ENCODE measurements at places on chromosomes 3 and 15.
A peak's percentile ranks its signal among the peaks of the same experiment; 100 is the strongest.

- H3K4me1 ChIP-seq: no peaks in the 10 kb centered on the region
- H3K4me3 ChIP-seq: no peak overlapping the region
- no peak for DNase-seq
- no peaks in the 10 kb centered on the region for H3K27me3 ChIP-seq
- no peak overlapping the region for H3K27ac ChIP-seq
Measured at GRCh38 chr3:89165636-89166263, 58.3 kb downstream of the EPHA3 start.

- peak; percentile 44 for DNase-seq
- no peaks in the 10 kb centered on the region for H3K36me3 ChIP-seq
Measured at GRCh38 chr15:20358066-20358778, 183.4 kb downstream of the GOLGA6L6 start.

DNA sequence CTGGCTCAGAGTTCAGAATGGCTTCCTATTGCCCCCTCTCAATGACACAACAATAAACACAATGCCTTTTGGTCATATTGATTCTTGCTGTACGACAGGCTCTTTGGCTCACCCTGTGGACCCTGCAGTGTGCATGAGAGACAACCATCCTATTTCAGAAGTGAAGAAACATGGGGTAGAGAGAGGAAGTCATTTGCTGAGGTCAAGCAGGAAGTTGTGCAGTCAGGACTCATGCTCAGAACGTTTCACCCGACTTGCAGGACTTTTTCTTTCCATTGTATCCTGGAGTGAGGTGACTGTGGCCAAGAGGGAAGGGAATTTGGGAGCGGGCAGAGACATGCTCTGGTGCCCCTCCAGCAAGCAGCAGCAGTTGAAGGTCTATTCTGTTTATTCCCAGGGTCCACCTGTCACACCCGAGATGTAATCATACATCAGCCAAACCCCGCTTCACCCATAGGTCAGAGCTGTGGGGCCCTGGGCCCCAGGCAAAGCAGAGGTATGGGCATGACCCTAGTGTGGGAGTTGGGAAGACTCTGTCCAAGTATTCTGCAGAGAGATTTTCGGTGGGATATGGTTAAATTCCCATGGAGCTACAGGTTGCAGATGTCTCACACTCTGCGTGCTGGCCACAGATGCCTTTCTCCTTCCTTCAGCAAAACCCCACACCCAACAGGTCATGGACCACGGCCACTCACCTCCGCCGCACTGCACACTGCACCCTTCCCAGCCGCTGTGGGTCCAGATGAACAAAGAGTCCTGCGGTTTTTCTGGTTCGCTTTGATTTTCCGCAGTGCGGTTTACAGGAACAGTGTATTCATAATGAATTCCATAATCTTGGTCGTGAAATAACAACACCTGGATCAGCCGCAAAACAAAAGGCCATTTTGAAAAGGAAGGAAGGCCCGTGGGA is 290.6 kb downstream of the ADAMTS17 start:
- H3K27ac ChIP-seq: no peak overlapping the region
- H3K27me3 ChIP-seq: no peaks in the 10 kb centered on the region
- no peak for DNase-seq
- no peaks in the 10 kb centered on the region for H3K36me3 ChIP-seq
- no peak overlapping the region for H3K4me3 ChIP-seq
- H3K4me1 ChIP-seq: no peaks in the 10 kb centered on the region

GRCh38 chr3:46359733-46360493 is 6.0 kb downstream of the CCR2 start:
- no peaks in the 10 kb centered on the region for H3K4me1 ChIP-seq
- no peak overlapping the region for H3K27ac ChIP-seq
- DNase-seq: no peak
- H3K36me3 ChIP-seq: no peaks in the 10 kb centered on the region

DNA sequence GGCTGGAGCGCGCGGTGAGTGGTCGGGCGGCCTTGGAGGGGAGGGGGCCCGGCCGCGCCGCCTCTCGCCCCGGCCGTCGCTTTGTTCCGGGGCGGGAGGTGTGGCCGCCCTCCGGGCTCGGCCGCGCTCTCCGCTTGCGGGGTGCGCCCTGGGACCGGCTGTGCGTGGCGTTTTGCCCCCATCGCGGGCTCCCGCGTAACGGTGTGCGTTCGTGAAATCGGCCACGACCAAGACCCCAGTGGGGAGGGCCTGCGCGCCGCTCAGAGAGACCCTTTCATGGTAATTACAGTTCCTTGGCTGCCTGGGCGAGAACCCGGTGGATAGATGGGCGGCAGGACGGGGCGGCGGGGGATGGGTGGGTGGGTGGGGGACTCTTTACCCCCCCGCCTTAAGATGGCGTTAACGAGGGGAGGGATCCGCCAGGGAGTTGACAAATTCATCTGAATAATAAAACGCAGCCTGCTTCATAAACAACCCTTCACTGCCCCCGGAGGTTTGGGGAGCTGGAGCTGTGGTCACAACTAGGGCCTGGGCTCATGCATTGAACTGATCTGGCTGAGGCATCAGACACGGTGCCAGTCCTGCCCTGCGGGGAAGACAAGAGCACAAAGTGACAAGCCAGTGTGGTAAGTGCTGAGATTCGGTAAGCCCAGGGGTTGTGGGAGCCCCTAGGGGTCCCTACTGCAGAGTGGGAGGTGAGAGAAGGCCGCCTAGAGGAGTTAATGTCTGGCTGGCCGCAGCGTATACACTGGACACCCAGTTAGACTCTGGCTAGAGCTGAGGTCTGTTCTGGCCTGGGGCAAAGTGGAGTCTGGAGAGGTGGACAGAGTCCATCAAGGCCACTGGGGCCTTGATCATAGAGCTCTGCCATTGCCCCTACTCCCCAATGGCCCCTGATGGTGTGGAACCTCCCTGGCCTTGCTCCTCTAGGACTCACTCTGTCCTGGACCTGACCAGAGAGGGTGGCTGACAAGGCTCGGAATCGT is 668 bp downstream of the MRAS start:
- H3K27me3 ChIP-seq: no peaks in the 10 kb centered on the region
- DNase-seq: peak; percentile 48
- H3K4me1 ChIP-seq: peaks cover 17% of the 10 kb centered on the region
- H3K36me3 ChIP-seq: no peaks in the 10 kb centered on the region
- peak overlapping the region; percentile 82 for H3K27ac ChIP-seq

- peak; percentile 47 for DNase-seq
- no peak overlapping the region for H3K4me3 ChIP-seq
- no peaks in the 10 kb centered on the region for H3K27me3 ChIP-seq
- H3K27ac ChIP-seq: no peak overlapping the region
Measured at GRCh38 chr3:111080413-111080812, 8.8 kb downstream of the NECTIN3 start.

- H3K27me3 ChIP-seq: no peaks in the 10 kb centered on the region
- H3K4me3 ChIP-seq: no peak overlapping the region
- H3K27ac ChIP-seq: no peak overlapping the region
- H3K4me1 ChIP-seq: no peaks in the 10 kb centered on the region
- no peak for DNase-seq
Measured at GRCh38 chr3:195873281-195873887, 35.0 kb downstream of the TNK2 start.

- DNase-seq: no peak
- H3K27ac ChIP-seq: no peak overlapping the region
- H3K4me1 ChIP-seq: no peaks in the 10 kb centered on the region
- H3K4me3 ChIP-seq: no peak overlapping the region
- no peaks in the 10 kb centered on the region for H3K27me3 ChIP-seq
Measured at GRCh38 chr3:149373235-149374125, 4.0 kb downstream of the TM4SF1 start.

- DNase-seq: no peak
- H3K27me3 ChIP-seq: no peaks in the 10 kb centered on the region
- H3K4me3 ChIP-seq: no peak overlapping the region
- H3K27ac ChIP-seq: no peak overlapping the region
- peaks cover 5% of the 10 kb centered on the region for H3K4me1 ChIP-seq
Measured at GRCh38 chr3:101375586-101375985, 55.2 kb upstream of the IMPG2 start.

- no peak for DNase-seq
- H3K4me3 ChIP-seq: no peak overlapping the region
Measured at GRCh38 chr3:195806211-195806915, 5.4 kb downstream of the MUC4 start.

DNA sequence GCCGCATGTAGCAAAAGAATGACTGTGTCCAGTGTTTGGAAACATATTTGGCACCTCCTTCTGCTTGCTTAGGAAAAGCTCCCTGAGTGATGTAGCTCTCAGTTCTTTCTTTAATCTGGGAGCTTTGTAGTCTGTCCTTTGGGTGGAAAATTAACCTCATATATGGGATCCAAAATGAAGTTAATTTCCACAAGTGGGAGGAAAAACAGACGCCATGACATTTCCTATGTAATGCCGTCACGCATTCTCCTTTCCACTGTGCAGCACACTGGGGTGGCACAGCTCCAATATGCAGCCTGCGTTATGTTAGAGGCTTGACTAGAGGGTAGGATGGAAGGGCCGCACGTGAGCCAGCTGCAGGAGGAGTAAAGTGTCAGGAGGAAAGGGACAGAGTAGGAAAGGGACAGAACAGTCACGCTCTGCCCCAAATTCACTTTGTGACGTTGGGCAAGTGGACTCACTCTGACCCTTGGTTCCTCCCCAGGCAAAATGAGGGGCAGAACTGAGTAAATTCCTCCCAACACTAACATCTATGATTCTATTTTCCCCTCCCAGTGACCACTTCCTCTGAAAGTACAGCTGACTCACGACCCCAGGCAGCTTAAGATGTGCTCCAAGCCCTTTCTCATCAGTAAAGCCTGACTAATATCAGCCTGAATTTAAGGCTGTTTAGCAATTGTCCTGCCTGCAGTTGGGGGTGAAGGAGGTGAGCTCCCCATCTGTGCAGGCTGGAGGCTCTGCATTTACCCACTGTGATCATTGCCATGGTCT is 176.5 kb upstream of the PFN2 start:
- H3K4me3 ChIP-seq: no peak overlapping the region
- peaks cover 19% of the 10 kb centered on the region for H3K4me1 ChIP-seq
- H3K27ac ChIP-seq: peak overlapping the region; percentile 37
- H3K36me3 ChIP-seq: no peaks in the 10 kb centered on the region

GRCh38 chr3:50637945-50638344 is 21.0 kb downstream of the MAPKAPK3 start:
- no peaks in the 10 kb centered on the region for H3K27me3 ChIP-seq
- H3K27ac ChIP-seq: no peak overlapping the region
- no peak overlapping the region for H3K4me3 ChIP-seq
- no peak for DNase-seq
- peaks cover 8% of the 10 kb centered on the region for H3K4me1 ChIP-seq

DNA sequence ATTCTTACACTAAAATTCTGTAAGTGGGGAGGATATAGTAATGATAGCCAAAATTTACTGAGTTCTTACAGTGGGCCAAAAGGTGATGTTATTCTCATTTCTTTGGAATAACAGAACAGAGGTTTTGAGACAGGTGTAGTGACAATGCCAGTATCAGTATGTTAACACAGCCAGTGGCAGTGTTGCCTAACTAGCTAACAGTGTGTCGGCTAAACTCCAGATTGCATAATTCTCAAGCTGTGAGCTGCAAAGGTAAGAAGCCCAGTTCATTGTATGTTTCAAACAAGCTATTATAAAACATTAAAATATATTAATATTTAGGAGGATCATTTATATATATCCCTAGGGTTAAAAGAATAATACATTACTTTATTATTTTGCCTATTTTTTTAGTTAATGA is 920 bp downstream of the SLC15A2 start:
- no peak overlapping the region for H3K27ac ChIP-seq
- H3K36me3 ChIP-seq: no peaks in the 10 kb centered on the region
- H3K4me1 ChIP-seq: no peaks in the 10 kb centered on the region

- H3K27me3 ChIP-seq: no peaks in the 10 kb centered on the region
- peak overlapping the region; percentile 8 for H3K27ac ChIP-seq
- peak; percentile 71 for DNase-seq
- H3K4me1 ChIP-seq: peaks cover 5% of the 10 kb centered on the region
Measured at GRCh38 chr3:53495520-53496391, 1.3 kb downstream of the CACNA1D start.

DNA sequence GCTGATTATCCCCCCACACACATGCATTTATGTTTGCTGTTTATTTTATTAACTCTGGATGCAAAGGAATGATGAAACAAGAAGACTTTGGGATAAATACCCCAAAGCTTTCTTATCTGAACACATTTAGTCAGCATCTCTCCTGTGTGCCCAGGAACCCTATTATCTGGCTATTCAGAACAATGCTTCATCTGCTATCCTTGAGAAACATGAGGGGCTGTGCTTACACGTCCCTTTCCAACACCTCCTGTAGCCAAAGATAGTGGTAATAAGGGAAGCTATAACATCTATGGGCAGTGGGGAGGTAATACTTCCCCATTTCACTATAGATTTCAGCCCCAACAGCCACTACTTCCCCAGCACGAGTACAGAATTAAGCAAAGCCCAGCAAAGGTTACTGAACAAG is 94.7 kb downstream of the SSR3 start:
- no peaks in the 10 kb centered on the region for H3K36me3 ChIP-seq
- no peaks in the 10 kb centered on the region for H3K4me1 ChIP-seq
- no peak for DNase-seq
- H3K4me3 ChIP-seq: no peak overlapping the region
- no peak overlapping the region for H3K27ac ChIP-seq

GRCh38 chr3:77539014-77539413 is 499.1 kb downstream of the ROBO2 start:
- no peak overlapping the region for H3K4me3 ChIP-seq
- H3K27ac ChIP-seq: no peak overlapping the region
- H3K36me3 ChIP-seq: no peaks in the 10 kb centered on the region
- no peaks in the 10 kb centered on the region for H3K27me3 ChIP-seq
- H3K4me1 ChIP-seq: no peaks in the 10 kb centered on the region

DNA sequence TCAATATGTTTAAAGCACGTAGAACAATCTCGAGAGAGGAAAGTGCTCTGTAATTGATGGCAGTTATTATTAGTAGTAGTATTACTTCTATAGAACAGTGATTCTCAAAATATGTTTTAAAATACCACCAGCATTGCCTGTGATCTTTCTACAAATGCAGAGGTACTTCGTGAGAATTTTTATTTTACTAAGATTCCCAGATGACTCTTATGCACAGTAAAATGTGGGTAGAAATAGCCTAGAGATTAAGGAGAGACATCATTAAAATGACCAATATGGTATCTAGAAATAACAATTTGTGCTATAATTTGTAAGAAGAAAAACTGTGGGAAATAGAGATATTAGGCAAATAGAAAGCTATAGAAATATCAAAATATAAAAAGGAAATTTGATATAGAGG is 157.9 kb downstream of the SUCNR1 start:
- no peaks in the 10 kb centered on the region for H3K4me1 ChIP-seq
- H3K4me3 ChIP-seq: no peak overlapping the region
- no peaks in the 10 kb centered on the region for H3K36me3 ChIP-seq
- no peak for DNase-seq

GRCh38 chr3:123286308-123287023 is 84.7 kb downstream of the SEC22A start:
- no peaks in the 10 kb centered on the region for H3K4me1 ChIP-seq
- H3K36me3 ChIP-seq: peaks cover 2% of the 10 kb centered on the region
- no peaks in the 10 kb centered on the region for H3K27me3 ChIP-seq

DNA sequence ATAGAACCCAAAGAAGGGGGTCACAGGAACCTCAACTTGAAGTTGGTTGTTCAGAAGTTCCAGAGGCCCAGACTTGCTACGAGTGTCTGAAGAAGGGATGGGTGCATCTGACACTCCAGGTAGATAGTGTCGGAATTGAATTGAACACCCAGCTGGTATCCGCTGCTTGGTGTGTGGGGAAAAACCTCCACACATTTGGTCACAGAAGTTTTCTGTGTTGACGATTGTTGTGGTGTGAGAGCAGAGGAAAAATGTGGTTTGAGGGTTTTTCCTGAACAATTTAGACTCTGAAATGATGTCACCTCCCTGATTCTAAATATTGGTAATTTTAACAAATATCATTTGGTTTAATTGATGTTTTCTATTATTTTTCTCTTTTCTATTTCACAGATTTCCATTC is 218.8 kb upstream of the CTNNB1 start:
- H3K27me3 ChIP-seq: no peaks in the 10 kb centered on the region
- no peaks in the 10 kb centered on the region for H3K36me3 ChIP-seq
- no peak overlapping the region for H3K27ac ChIP-seq
- H3K4me1 ChIP-seq: no peaks in the 10 kb centered on the region
